ENCODE measurements at places on chromosomes 3 and 15.
A peak's percentile ranks its signal among the peaks of the same experiment; 100 is the strongest.

- peak; percentile 89 for DNase-seq
Observed at GRCh38 chr3:53194210-53195065, 33.4 kb downstream of the PRKCD start.

- no peak for DNase-seq
Observed at GRCh38 chr15:65344214-65344913, 33.4 kb downstream of the IGDCC3 start.

- no peak for DNase-seq
Observed at GRCh38 chr3:16277471-16277870, 12.5 kb downstream of the OXNAD1 start.

DNA sequence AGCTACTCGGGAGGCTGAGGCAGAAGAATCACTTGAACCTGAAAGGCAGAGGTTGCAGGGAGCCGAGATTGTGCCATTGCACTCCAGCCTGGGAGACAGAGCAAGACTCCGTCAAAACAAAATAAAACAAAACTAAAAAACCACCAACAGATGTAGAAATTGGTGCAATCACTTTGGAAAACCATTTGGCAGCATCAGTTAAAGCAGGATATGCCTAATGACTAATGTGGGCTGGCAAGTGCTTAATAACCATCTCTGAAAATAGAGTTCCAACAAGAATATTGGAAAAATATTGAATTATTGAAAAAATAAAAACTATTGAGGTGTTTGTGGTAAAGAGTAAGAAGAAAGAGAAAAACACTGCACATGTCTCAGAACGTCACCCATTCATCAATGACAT is 16.1 kb upstream of the RTP3 start:
- DNase-seq = no peak

Data from renal pelvis (tissue), 12 donors.